ENCODE measurements at places on chromosomes 7 and 10.

DNA sequence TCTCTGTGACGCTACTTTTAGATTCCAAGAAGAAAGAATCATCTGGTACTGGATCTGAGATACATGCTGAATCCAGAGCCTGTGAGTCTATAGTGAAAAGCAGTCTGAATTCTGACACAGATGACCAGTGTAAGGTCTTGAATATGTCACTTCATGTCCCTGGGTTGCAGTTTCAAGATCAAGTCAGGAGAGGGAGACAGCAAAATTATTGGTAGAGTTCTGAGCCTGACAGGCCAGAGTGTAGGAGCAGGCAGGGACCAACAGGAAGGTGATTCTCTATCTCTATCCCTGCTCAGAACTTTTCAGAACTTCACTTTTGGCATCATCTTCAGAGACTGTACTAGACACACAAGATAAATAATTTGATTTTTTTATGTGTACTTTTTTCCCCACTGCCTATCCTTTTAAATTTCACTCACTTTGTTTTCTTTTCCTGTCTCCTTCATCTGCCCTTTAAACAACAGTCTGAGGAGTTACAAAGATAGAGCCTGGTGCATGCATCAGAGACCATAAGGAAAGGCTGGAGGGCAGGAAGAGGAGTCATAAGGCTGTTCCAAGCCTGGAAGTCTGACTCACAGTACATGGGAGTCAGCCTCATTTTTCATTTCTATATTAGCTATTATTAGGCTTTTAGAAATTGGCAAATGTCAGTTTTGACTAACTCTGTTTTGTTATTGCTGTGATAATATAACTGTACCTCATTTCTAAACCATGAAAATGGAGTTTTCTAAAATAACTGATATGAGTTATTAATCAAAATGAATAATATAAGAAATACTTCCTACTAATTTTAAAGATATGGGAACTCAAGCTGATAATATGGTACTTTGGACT is 120.2 kb upstream of the TMEM229A start:
- ATAC-seq = no peak

DNA sequence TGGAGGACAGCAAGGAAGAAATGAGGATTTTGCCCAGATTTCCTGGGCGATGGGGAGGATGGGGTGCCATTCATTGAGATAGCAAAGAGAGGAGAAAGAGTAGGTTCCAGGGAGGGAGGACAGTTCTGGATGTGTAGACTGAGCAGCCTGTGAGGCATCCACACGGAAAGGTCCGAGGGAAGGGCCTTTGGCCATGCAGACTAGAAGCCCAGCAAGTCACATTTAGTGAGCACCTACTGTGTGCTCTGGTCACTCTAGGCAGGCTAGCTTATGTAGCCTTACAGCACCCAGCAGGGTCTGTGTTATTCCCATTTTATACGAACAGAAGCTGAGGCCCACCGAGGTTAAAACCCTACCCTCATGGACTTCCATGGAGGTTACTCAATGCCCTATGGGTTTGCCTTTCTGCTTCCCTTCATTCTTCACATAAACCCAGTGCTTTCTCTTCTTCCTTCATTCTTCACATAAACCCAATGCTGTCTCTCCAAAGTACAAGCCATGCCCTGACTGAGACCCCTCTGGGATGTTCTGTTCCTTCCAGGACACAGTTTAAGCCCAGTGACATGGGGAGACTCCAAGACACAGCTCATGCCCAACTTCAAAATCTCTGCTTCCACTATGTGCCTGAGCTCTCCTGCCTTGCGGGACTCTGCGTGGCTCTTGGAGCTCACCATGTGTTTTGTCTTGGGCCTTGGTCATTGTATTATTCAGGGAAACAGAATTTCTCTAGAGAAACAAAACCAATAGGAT is 13.7 kb downstream of the IL2RA start:
- ATAC-seq = no peak

- ATAC-seq = no peak
Measured at GRCh38 chr10:104306897-104307296, 31.4 kb downstream of the ITPRIP start.

DNA sequence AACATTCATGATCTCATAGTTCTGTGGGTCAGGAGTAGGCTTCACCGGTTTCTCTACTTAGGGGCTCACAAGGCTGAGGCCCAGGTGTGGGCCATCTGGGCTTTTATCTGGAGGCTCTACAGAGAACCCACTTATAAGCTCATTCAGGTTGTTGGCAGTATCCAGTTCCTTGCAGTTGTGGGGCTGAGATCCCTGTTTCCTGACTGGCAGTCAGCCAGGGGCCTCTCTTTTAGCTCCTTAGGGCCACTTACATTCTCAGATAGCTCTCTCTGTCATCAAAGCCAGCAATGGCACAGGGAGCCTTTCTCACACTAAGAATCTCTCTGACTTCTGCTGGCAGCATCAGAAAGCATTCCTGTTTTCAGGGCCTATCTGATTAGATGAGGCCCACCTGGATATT is 18.2 kb upstream of the HECTD2 start:
- no peak for ATAC-seq

DNA sequence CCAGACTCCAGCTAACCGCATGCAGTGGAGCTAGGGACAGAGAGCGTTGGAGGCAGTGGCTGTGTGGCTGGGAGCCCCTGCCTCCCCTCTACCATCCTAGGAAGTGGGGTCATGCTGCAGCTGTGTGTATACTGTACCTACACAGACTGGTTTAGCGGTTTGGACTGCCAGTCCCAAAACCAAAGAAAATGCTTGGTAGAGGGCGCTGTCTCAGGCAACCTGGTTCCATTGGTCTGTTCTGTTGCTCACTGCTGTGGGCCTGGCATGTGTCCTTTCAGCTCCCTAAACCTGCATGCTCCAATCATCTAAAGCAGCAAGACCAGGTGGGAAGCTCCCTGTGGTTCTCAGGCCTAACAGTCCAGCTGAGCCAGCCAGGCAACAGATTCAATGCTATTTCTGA is 4.5 kb downstream of the RBP4 start:
- no peak for ATAC-seq

DNA sequence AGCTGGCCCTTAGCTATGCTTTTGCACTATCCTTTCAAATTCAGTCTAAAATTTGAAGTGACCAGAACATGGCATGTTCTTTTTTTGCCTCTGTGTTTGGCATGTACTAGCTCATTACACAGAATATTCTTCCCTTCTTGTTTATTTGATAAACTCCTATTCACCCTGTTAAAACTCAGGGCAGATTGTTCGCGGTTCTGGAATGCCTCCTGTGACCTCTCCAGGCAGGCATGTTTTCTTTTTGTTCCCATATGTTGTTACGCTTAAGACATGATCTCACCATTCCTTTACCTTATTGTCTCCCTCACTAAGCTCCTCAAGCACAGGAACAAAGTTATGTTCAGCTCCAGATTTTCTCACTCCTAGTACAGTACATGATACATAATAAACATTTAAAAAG is 181.7 kb downstream of the CCSER2 start:
- no peak for ATAC-seq

Measured in activated CD4-positive, CD25-positive, alpha-beta regulatory T cell treated with anti-CD3 and anti-CD28 coated beads, Interleukin-2, amount 50 U/mL, for 24 hours (primary cell).